ENCODE measurements at places on chromosomes 12 and 14.

DNA sequence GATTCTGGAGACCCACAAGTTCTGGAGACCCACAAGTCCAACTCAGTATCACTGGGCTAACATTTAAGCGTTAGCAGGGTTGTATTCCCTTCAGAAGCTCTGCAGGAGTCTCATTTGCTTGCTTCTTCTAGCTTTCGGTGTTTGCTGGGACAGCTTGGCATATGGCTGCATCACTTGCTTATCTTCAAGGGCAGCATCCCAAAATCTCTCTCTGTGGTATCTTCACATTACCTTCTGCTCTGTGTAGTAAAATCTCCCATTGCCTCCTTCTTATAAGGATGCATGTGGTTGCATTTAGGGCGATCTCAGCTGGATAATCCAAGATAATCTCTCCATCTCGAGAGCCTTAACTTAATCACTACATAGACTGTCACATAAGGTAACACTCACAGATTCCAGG is 7.3 kb upstream of the CNTN1 start:
- DNase-seq = no peak

DNA sequence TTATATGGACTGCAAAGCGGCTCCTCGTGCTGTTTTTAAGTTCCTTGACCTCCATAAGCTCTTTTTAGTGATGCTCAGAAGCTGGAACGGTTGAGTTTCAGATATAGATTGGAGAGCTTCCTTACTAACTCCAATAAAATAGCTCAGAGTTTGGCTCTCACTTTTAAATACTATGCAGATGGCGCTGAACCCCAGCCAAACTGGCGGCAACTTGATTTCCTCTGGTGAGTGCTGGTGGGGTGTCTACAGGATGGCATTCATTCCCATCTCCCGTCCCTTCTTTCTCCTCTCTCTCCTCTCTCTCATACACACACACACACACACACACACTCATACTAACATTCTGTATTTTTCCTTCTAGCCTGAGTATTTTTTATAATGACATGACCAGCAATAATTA is 346.3 kb downstream of the ETNK1 start:
- DNase-seq = no peak

DNA sequence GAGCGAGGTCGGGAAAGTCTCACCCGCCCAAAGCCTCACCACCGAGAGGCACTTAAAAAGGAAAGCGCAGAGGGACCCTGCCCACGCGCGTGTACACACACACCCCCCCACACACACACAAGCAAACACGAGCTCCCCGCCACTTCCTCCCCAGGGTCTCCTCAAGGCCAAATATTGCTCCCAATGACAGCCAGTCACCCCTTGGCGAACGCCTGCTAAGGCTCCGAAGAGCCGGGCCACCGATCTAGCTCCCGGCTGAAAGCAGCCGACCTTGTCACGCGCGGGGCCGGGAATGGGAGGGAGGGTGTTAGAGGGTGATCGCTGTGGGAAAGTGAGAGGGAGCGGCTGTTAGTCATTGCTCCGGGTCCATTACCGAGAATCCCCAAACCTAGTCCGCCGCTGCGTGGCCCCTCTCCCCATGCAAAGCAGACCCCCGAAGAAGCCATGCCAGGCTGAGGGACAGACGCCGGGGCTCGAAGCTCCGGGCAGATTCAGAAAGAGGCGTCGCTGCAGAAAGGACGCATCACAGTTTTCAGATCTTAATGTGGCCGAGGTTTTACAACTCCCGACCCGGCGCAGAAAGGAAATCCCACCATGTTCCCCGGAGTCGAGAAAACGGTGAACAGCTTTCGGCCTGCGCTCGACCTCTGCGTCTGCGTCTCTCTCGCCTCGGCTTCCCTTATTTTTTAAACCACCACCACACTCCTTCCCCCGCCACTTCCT is 2.6 kb downstream of the BMP4 start:
- DNase-seq = no peak

DNA sequence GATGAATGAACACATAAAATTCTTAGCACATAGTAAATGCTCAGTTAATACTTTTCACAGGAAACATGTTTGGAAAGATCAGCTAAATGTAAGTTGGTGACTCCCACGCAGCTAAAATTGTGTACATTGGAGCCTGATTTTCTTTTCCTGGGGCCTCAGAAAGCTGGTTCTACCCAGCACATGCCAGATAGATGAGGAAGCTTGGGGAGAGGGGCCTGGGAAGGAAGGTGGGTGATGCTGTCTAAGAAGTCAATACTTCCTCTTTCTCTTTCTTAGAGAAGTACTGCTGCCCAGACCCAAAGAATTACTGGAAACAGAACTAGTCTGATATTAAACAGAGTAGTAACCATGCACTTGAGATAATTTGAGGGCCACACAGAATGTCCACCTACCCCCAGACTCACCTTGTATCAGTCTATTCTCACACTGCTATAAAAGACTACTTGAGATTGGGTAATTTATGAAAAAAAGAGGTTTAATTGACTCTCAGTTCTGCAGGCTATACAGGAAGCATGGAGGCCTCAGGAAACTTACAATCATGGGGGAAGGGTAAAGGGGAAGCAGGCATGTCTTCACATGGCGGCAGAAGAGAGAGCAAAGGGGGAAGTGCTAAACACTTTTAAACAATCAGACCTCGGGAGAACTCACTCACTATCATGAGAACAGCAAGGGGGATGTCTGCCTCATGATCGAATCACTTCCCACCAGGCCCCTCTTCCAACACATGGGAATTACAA is 123.3 kb upstream of the MED13L start:
- no peak for DNase-seq

DNA sequence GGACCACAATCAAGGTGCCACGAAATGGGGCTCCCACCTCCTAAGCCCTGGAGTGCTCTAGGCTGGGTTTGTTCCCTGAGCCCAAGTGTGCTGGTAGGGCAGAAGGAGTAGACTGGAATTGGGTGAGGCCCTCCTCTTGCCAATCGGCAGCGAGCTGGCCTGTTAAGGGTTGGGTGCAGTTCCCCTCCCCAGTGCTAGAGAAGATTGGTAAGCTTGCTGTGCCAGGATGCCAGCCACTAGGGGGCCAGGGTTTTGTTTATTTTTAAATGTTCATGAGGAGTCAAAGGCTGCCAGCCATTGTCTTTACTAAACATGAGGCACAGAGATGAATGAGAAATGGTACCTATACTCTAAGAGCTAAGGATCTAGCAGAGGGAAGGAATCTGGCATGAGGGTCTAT is 79.7 kb downstream of the SPTB start:
- no peak for DNase-seq

GRCh38 chr12:9243999-9244649 is 35.9 kb upstream of the PZP start:
- no peak for DNase-seq
